Stimulated activated CD8-positive, alpha-beta memory T cell treated with anti-CD3 and anti-CD28 coated beads, Interleukin-4, amount 100 ng/mL, for 1 hour (primary cell): ENCODE measurements at places on chromosomes 3 and 15.

DNA sequence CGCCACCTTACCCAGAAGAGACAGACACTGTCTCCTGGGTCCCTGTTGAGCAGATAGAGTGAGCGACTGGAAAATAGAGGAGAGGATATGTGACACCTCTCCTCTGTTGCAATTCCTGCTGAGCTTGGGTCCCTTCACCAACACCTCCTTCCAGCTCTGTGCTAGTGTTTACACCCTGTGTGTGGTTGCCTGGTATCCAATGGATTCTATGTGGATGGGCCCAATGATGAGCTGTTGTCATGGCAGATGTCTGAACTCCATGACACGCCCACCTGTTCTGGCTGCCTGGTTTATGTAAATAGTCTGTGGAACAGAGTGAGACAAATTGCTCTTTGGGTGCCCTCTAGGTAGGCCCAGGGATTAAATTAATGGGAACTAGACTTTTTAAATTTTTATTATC lies 23.7 kb downstream of the RBM5 start:
- DNase-seq, result no peak

- DNase-seq, result no peak
Measured at GRCh38 chr3:18424729-18425640, at the start of gene SATB1. TSS of gene SATB1 (minus strand) at chr3:18425339. CDS start at chr3:18420967, 4,372 bp downstream.

DNA sequence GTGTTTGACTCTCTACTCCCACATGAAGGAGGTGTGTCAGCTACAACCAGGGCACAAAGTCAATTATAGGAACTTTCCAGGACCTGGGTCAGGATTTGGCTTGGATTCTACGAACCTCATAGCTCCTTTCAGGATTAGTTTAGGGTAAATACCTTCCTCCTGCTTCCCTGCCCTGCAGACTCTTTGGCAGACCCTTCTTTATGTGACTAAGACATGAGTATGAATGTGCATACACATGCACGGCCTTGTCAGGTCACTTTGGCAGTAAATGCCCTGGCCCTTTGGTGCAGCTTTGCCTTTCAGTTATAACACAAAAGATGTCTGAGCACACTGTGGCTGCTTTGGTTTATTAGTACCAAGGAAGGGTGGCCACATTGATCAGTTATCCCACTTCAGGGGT lies 68.9 kb downstream of the GHSR start:
- no peak for DNase-seq

- no peak for DNase-seq
Measured at GRCh38 chr3:127459891-127460290, 130.6 kb downstream of the TPRA1 start.

DNA sequence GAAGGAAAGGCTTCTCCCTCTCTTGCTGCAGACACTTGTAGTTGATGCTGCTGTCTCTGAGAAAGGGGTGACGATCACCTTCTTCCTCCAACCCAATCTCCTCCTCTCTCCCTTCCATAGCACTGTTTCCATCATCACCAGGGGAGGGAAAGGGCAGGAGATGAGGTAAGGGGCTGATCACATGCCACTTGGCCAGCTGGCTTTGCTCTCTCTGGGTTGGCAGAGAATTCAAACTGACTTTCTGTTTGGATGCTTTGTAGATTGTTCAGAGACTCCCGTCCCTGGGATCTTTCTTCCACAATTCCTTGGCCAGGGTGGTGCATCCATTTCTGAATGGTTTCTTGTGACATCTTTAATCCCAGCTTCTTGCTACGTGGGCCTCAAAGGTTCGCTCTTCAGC lies 43.2 kb upstream of the ZNF148 start:
- DNase-seq, result no peak

GRCh38 chr15:77959432-77959879 lies 118.1 kb downstream of the TBC1D2B start:
- DNase-seq, result peak; percentile 58

DNA sequence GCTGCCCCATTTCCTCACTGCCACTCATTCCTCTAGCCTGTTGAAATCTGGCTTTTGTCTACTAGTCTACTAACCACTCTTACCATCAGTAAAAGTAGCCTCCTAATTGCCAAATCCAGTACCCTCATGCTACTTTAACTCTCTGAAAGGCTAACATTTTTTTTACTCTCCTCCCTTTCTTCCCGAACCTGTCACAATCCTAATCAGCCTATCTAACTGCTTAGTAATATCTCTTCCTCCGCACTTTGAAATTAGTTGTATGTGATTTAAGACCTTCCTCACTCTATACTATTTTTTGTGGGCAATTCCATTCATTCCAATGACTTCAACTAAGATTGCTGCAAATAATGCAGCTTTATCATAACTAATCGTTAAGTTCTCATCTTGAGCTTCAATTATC lies 3.7 kb downstream of the SENP7 start:
- no peak for DNase-seq

GRCh38 chr3:119376758-119377157 lies 82.6 kb downstream of the ARHGAP31 start:
- DNase-seq, result no peak

DNA sequence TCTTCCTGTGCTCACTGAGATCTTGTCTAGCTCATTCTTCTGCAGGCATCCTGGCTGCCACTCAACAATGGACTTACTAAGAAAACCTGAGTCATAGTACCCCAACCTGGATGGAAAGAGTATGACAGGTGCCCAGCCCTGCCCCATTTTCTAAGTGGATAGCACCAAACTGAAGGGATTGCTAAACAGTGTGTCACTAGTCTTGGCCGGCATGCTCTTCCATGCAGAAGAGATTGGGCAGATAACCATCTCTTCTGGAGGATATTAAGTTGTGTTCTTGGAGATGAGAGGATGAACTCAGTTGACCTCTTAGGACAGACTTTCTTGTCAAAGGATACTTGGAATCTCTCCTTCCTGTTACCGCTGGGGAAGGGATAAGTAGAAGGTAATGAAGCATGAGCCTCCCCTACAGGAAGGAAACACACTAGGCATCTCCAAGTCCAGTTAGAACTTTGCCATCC lies 797.5 kb downstream of the AGBL1 start:
- DNase-seq, result no peak

GRCh38 chr3:187430576-187430975 lies 62.4 kb downstream of the RTP4 start:
- no peak for DNase-seq

DNA sequence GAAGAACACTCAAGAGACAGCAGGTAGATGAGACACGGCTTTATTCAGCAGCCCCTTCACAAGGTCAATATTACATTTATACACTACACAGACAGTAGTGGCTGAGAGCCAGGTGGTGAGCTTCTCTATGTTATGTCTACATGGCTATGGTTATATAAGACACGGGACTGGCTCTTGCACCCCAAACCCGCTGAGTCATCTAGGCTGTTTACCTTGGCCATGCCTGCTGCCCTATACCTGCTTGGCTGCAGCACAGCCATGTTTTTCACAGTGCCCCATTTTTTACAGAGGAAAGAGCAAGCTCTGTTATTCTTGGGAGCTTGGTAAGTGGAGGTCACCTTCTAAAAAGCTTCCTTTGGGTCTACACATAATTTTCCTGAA lies 231.6 kb downstream of the IGSF11 start:
- DNase-seq, result no peak

DNA sequence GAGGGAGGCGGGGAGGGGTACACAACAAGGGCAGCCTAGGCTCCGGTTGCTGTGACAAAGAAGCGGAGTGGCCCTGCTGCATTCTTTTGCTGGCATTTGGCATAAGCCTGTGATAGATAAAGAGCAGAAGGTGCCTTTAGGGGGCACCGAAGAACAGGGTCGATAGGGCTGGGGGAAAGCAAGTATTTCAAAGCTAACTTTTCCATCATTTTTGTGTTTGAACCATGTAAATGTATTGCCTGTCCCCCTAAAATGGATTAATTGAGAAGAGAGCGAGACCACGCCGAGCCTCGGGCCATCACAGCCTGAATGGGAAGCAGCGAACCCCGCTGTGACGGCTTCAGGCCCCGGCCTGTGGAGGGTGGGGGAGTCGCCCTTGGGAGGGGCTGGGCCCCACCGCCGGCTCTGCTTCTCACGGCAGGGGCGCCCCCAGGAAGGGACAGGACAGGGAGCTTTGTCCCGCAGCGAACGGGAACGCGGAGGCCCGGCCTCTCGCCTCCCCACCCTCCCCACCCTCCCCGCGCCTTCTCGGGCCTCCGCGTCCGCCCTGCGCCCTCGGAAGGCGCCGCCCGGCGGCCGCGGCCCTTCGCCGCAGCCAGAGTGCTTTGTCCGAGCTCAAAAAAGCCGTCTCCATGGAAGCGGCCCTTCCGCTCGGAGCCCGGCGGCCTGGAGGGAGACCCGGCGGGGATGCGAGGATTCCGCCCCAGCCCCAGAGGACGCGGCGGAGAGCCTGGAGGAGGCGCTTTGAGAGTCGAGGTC lies 32.4 kb upstream of the ALDH1L1 start:
- DNase-seq, result no peak

DNA sequence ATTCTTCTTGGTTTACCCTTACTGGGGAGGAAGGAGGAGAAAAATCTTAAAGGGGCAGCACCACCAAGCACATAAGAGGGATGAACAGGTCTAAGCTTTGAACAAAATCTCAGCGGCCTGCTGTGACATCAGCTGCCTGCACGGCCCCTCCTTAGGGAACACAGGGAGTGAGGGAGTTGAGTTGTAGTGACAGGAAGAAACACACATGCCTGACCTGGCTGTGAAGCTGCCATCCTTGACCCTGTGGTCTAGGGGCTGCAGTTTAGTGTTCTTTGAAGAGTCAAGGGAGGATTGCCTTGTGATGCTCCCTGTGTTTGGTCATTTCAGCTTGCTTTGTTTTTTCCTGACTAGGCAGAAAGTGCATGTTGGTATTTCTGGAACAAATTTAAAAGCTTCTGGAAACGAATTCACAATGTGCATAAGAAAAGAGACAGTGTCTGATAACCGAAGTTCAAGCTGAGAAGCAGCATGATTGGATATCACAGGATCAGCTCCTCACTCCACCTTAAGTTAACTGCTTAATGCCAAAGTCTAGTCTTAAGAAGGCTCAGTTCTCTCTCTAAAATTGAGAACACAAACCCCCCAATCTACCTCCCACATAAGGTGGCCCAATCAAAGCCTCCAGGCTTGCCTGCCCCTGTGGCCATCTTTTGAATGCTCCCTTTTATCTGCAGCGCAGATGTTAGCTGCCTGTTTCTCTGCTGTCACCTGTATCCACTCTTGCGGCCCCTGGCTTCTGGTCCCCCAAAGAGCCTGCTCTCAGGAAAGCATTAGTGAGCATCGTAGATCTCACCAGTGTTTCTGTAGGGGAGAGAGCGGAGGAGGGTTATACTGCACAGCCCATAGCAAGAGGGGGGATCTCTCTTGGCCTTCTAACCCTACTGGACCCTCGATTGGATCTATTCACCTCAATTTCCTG lies 82.2 kb downstream of the SCN11A start:
- no peak for DNase-seq

DNA sequence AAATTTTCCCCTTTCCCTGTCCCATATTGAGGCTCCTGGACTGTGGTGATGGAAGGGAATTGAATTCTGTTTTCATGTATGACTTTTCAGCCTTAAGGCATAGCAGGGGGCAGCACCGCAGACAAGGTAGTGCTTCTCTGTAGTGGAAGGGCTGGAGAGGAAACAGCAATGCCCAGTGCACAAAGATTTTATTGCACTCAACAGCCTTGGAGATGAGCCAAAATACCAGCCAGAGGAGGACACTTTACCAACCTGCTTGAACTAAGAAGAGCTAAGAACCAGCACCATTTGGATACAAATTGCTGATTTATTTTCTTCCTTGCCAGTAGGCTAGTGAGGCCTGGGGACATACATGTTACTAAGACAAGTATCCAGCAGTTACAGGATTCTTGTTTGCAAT lies 98.7 kb downstream of the KCNMB2 start:
- DNase-seq, result no peak

DNA sequence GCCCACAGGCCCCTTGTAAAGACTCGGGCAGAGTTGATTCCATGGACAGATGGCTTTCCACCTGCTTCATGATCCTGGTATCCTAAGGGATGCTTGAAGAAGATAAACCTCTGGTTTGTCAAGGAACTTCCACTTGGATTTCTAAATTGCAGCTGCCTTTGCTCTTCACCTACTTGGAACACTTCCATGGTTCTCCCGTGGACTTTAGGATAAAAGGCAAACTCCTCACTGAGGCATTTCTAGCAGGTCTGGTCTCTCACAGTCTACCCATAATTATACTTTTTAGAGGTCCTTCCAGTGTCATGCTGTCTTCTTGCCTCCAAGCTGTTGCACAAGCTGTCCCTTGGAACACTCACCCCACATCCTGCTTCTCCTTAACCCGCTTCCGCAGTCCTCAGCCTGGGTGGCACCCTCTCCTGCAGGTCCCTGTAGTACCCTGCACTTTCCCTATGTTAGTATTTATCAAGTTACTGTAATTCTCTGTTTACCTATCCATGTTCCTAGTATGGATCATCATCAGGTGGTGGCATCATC lies 12.7 kb downstream of the TLNRD1 start:
- no peak for DNase-seq

GRCh38 chr3:56781762-56782161 lies 20.0 kb downstream of the ARHGEF3 start:
- DNase-seq, result no peak

- DNase-seq, result no peak
Measured at GRCh38 chr15:39238443-39238842, 342.4 kb upstream of the THBS1 start.

DNA sequence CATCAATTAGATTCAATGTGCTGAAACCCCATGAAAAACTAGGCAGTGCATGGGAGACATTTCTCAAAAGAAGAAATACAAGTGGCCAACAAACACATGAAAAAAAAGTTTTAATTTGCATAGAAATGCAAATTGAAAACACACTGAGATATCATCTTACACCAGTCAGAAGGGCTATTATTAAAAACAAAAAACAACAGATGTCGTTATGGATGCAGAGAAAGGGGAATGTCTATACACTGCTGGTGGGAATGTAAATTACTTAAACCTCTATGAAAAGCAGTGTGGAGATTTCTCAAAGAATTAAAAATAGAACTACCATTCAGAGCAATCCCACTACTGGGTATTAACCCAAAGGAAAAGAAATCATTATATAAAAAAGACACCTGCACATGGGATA lies 98.7 kb downstream of the CCNL1 start:
- no peak for DNase-seq

DNA sequence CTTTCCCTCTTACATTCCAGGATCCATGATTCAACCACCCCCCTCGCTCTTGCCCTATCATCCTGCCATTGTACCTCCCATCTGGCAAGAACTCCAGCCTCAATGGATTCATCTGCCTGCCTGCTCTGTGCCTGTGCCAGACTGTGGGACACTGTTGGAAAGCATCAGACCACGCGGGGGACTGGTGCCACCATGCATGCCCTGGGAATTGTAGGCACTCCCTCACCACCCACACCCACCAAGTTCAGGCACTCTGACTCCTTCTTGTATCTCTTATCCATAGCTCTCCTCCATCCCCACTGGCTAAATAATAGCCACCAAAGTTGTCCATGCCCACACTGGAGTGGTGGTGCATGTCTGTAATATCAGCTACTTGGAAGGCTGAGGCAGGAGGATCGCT lies 143.8 kb downstream of the TPRA1 start:
- DNase-seq, result no peak
